Activated CD8-positive, alpha-beta memory T cell treated with anti-CD3 and anti-CD28 coated beads, Interleukin-2, amount 10 ng/mL, durations not matched to agents 7 days and 5 days (primary cell): ENCODE measurements at places on chromosomes 1 and 21. TPM values are rescaled to one million over a fixed set of nuclear protein-coding genes. Genes with fewer than 3 reads are reported as not detected.

Gene GPR3
- 0.49 TPM for total RNA-seq

Gene IFI44
- 367 TPM for total RNA-seq

Gene LCE2B
- total RNA-seq = not detected

Gene GCSAML
- total RNA-seq = not detected

Gene GBP1
- 150 TPM for total RNA-seq

Gene ITPKB
- total RNA-seq = 43.4 TPM

Gene AMPD2
- total RNA-seq = 113 TPM

Gene IVNS1ABP
- total RNA-seq = 509 TPM

Gene CELA2A
- not detected for total RNA-seq

Gene ELAPOR1
- 4.5 TPM for total RNA-seq

Gene HSPB7
- total RNA-seq = not detected

Gene CFHR4
- total RNA-seq = not detected

Gene NOS1AP
- total RNA-seq = not detected

Gene GPR25
- 0.35 TPM for total RNA-seq

Gene AXDND1
- not detected for total RNA-seq

Gene OR14K1
- not detected for total RNA-seq

Gene LAMC1
- not detected for total RNA-seq

Gene MAEL
- not detected for total RNA-seq

Gene LEPR
- total RNA-seq = 2.2 TPM

Gene HAO2
- total RNA-seq = not detected

Gene VAMP4
- total RNA-seq = 16.9 TPM

Gene C1QTNF12
- 2.6 TPM for total RNA-seq

Gene CATSPERE
- 0.30 TPM for total RNA-seq

Gene GBP6
- total RNA-seq = 0.82 TPM

Gene FHAD1
- total RNA-seq = not detected

Gene SHISA4
- total RNA-seq = 0.54 TPM

Gene ZNF683
- 26.3 TPM for total RNA-seq

Gene GFI1
- total RNA-seq = 101 TPM

Gene VASH2
- 0.79 TPM for total RNA-seq

Gene HES2
- 0.52 TPM for total RNA-seq

Gene PKP1
- not detected for total RNA-seq

Gene SPRR2G
- total RNA-seq = not detected

Gene NDUFS5
- 142 TPM for total RNA-seq

Gene IQGAP3
- 24.3 TPM for total RNA-seq

Gene FALEC
- total RNA-seq = not detected

Gene CD2
- total RNA-seq = 278 TPM

Gene CDC14A
- total RNA-seq = 34.2 TPM

Gene MAP10
- total RNA-seq = 2.8 TPM

Gene CNR2
- 0.14 TPM for total RNA-seq

Gene NPHS2
- total RNA-seq = not detected

Gene KCNAB2
- total RNA-seq = 368 TPM

Gene FCRL2
- total RNA-seq = not detected

Gene CTH
- 13.1 TPM for total RNA-seq

Gene UBL4B
- not detected for total RNA-seq

Gene EPS8L3
- total RNA-seq = not detected

Gene S100A7
- not detected for total RNA-seq

Gene FCGR3B
- not detected for total RNA-seq
